ENCODE measurements at places on chromosomes 5 and 9. TPM values are rescaled to one million over a fixed set of nuclear protein-coding genes. Genes with fewer than 3 reads are reported as not detected.

GRCh38 chr5:143231973-143232812 is 171.3 kb downstream of the NR3C1 start:
- no peak for DNase-seq
- H3K4me3 ChIP-seq, result no peak overlapping the region
- no peak overlapping the region for H3K27ac ChIP-seq
- H3K36me3 ChIP-seq, result no peaks in the 10 kb centered on the region

DNA sequence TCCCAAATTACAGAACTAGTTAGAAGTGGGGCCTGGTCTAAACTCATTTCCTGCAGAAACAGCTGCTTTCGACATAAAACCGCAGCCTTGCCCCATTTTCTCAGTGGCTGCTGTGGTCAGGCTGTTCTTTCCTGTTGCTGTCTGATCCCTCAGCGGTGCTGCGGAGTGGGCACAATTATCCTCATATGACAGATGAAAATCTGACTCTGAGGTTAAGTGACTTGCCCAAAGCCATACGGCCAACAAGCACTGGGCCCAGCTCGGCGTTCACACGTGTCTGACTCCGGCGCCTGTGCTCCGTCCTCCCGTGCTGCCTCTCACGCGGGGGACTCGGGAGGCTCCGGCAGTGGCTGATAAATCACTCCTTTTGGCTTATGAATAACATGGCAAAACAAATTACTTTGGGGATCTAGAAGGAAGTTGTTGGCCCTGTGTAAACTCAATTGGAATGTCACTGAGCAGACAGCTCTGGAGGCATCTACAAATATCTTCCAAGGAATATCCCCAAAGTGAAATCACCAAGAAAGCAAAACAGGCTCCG is 142.6 kb upstream of the LMX1B start:
- no peaks in the 10 kb centered on the region for H3K27me3 ChIP-seq
- no peak overlapping the region for H3K27ac ChIP-seq
- H3K36me3 ChIP-seq, result no peaks in the 10 kb centered on the region
- no peak for DNase-seq

HTR1A gene
- not detected for total RNA-seq

DNA sequence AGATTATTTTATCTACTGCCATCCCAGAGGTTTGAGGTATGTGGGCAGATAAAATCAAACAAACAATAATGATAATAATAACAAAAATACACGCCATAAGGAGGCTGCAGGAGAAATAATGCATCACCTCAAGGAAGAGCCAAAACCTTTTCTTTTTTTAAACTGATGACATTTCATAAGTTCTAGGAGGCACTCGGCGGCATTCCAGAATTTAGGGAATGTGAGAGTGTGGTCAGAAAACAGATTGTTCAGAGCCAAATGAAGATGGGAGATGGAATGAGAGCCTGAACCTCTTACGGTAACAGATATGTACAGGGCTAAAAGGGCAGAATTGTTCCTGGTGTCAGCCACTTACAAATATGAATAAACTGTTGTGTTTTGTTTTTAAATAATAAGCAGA is 615.0 kb upstream of the CHD1 start:
- no peaks in the 10 kb centered on the region for H3K4me1 ChIP-seq
- no peak overlapping the region for H3K27ac ChIP-seq
- no peak overlapping the region for H3K4me3 ChIP-seq
- H3K27me3 ChIP-seq, result no peaks in the 10 kb centered on the region
- H3K36me3 ChIP-seq, result no peaks in the 10 kb centered on the region
- DNase-seq, result no peak

ALDH1A1 gene
- 287 TPM for total RNA-seq

GRCh38 chr5:146797658-146798057 is 80.9 kb downstream of the PPP2R2B start:
- no peak overlapping the region for H3K4me3 ChIP-seq
- no peak overlapping the region for H3K27ac ChIP-seq
- no peaks in the 10 kb centered on the region for H3K36me3 ChIP-seq
- no peak for DNase-seq
- H3K27me3 ChIP-seq, result no peaks in the 10 kb centered on the region

DNA sequence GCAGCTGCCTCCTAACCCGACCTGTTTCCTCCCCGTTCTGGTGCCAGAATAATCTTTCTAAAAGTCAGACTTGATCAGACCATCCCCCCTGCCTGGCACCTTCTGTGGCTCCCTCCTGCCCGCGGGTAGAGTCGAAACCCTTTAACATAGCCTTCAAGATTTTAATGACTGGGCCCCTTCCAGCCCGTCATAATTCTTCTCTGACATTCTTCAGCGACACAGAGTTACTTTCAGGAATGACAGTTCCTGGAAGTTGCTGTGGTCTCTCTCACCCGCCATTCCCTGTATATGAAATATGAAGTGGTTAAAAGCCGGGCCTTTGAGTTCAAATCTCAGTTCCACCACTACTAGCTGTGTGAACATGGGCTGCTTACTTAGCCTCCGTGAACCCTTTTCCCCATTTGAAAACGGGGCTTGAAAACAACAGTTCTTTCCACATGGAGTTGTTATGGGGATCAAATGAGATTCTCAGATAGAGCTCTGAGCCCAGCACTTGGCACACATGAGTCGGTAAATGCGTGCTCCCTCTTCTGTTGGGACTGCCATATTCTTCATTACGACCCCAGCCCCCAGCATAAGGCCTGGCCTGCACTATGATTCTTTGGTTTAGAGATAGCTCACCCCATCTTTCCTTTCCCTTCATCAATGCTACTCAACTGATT is 737 bp downstream of the NANS start:
- H3K27ac ChIP-seq, result peak overlapping the region; percentile 89
- H3K4me3 ChIP-seq, result peak overlapping the region; percentile 79
- no peaks in the 10 kb centered on the region for H3K27me3 ChIP-seq
- H3K36me3 ChIP-seq, result no peaks in the 10 kb centered on the region
- no peak for DNase-seq
- no peaks in the 10 kb centered on the region for H3K4me1 ChIP-seq
